Esophagus mucosa (tissue), 1 donor: ENCODE measurements at places on chromosomes 5 and 9. TPM values are rescaled to one million over a fixed set of nuclear protein-coding genes. Genes with fewer than 3 reads are reported as not detected.

PCDHGA9 gene
- 3.1 TPM for total RNA-seq

STRBP gene
- 31.2 TPM for total RNA-seq

GPR150 gene
- not detected for total RNA-seq

SPINK7 gene
- 138 TPM for total RNA-seq
